Mesenchymal stem cell (in vitro differentiated cells and primary cell): ENCODE measurements at places on chromosomes 5 and 9.

- DNase-seq: no peak
These were observed 74.2 kb upstream of the FBXL7 start for GRCh38 chr5:15425766-15426165.

DNA sequence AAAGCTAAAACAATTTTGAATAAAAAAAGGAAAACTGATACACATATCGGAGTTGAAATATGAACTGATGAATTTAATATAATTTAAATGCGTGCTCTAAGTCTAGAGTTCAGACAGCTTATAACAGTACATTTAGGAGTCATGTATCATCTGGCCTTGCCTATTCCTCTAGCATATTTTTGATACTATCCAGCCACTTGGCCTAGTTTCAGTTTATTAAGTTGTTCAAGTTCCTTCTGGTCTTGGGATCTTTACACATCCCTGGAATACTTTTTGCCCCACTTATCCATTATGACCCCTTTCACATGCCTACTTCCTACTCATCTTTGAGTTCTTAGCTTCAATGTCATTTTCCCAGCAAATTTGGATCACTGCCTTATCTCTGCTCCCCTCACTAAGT, 192.4 kb upstream of the EFNA5 start:
- DNase-seq: no peak

DNA sequence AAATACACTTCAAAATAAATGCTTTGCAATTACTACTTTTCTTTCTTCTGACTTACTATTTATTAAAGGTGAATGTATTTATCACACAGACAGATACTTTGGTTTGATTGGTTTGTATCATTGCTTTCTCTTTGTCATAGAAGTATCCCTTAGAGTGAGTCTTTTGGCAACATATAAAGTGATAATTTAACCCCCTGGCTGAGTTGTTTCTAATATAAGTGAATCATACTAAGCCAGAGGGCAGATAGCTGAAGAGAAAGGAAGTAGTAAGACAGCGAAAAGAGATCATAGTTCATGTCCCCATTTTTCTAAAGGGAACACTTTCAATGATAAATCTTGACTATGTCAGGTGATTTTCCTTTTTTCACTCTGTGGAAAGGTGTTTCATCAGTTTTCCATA, 38.6 kb downstream of the CAMK4 start:
- no peak for DNase-seq

DNA sequence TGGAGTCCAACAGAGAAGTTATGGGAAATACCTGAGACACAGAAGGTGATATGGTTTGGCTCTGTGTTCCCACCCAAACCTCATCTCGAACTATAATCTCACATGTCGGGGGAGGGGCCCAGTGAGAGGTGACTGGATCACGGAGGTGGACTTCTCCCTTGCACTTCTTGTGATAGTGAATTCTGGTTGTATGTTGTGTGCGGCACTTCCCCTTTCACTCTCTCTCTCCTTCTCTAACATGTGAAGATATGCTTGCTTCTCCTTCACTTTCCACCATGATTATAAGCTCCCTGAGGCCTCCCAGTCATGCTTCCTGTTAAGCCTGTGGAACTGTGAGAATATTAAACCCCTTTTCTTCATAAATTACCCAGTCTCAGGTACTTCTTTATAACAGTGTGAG, 96.1 kb downstream of the TMEM232 start:
- no peak for DNase-seq

- DNase-seq: peak; percentile 77
These were observed 27.2 kb downstream of the PCDHGC5 start for GRCh38 chr5:141515946-141516671.

DNA sequence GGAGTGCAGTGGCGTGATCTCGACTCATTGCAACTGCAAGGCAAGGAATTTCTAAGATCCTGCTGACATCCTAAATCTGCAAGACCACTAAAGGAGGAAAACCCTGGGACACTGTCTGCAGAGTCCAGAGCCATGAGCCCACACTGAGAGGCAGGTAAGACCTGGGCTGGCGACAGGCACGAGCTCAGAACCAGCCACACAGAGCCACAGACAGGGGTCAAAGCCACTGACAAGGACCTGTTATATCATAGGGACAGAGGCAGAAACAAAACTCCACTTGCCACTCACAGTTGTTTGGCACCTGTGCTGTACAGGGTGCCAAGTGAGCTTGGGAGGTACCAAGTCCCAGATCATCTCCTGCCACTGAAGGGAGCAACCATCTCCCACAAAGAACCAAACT, 34.2 kb downstream of the IPPK start:
- DNase-seq: no peak

DNA sequence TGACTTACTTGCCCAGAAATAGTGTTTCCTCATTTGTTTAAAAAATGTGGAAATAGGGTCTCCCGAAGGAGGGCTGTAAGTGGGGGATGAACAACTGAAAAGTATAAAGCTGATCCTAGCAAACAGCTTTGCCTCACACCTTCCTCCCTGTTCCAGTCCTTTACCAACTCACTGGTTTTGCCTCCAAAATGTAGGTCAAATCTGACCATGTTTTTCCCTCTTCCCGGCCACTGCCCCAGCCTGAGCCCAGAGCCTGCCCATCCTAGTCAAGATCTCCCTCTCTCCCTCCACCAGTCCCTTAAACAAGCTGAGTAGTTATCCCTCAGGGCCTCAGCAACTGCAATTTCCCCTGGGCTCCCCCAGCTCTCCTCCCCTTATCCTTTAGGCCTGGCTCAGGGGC, 82.4 kb upstream of the FBXW11 start:
- DNase-seq: no peak

- peak; percentile 62 for DNase-seq
These were observed 111.5 kb downstream of the MTREX start for GRCh38 chr5:55418994-55419968.

DNA sequence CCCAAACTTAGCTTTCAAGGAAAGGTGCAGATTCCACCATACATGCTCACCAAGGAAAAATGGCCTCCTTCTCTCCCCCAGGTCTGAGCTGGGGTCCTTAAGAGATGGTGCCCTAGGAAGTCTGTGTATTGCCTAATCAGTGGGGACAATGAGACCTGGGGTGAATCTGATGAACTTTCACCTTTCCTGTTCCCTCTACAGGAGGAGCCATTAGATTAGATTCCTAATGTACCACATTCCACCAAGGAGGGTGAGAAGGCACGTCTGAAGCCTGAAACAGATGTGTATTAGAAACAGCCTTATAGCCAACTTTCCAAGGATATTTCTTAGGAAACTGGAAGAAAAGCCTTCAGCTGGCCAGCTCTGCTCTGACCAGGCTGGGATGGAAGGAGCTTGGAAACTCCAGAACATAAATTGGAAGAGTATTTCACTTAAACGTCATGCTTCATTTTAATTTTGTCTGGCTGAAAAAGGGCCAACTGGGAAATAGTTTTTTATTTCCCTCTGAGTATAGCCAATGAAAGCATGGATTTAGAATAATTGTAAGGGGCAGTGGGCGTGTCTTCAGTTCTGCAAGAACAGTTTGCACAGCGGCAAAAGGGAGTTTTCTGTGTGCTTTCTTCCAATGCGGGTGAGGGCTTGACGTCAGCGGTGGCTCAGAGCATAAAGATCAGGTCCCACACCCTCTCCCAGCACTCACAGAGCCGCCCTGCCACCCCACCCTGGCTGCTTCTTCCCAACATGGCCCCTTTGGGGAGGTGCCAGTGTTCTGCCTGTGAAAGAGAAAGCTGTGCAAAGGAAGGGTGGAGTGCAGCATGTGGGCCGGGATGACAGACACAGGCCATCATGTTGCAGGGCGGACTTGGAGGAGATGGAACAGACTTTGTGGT, 210.9 kb downstream of the ESM1 start:
- no peak for DNase-seq

GRCh38 chr9:37029304-37029775, 4.7 kb downstream of the PAX5 start:
- DNase-seq: no peak

GRCh38 chr5:122723606-122724352, 51.1 kb upstream of the SNX2 start:
- DNase-seq: no peak

DNA sequence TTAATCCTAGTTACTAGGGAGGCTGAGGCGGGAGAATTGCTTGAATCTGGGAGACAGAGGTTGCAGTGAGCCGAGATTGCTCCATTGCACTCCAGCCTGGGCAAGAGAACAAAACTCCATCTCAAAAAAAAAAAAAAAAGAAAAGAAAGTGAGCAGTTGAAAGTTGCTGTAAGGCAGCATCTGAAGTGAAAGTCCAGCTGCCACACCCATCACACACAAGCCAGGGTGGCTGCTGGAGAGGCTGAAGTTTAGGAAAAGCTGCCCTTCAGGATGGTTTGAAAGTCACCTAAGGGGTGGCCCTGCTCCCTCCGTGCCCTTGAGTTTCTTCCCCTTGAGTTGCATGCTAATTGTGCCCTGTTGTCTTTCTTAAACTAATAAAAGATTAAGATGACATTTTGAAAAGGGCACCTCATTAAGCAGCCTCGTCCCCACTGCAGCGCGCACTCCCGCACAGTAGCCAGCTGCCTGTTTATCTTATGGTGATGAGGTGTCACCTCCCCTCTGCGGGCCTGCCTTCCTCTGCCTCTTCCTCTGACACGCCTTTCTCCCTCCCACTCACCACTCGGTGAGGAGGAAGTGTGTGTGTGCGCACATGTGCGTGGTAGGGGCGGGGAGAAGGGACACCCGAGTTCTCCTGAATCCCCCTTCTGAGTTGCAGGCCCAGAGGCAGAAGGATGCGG, 104.2 kb upstream of the PANK3 start:
- no peak for DNase-seq

GRCh38 chr5:142006363-142007236, 6.2 kb downstream of the GNPDA1 start:
- DNase-seq: no peak

GRCh38 chr9:116589392-116590354, 97.4 kb upstream of the TRIM32 start:
- peak; percentile 50 for DNase-seq

DNA sequence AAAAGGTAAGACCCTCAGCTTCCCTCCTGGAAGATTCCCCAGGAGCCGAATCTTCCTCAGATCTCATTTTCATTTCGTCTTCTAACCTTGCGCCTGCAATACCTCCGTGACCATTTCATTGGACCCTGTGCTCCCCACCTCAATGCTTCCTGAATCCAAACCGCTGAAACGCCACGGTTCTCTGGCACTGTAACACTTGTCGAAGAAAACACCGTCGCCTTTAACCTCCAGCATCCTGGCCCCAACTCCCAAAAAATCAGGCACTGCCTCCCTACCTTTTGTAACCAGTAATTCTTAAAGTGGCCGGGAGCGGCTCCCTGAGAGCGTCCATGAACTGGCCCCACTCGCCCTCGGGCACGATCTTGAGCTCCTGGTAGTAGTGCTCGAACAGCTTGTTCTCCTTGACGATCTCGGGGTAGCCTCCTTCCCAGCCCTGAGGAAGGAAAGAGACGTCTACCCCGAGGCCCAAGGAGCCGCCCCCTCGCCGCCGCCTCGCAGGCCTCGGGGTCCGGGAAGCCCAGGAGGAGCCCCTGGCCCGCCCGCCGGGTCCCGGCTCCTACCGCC, 438 bp downstream of the NSUN2 start:
- DNase-seq: peak; percentile 54
